ENCODE measurements at places on chromosomes 16 and 17.

DNA sequence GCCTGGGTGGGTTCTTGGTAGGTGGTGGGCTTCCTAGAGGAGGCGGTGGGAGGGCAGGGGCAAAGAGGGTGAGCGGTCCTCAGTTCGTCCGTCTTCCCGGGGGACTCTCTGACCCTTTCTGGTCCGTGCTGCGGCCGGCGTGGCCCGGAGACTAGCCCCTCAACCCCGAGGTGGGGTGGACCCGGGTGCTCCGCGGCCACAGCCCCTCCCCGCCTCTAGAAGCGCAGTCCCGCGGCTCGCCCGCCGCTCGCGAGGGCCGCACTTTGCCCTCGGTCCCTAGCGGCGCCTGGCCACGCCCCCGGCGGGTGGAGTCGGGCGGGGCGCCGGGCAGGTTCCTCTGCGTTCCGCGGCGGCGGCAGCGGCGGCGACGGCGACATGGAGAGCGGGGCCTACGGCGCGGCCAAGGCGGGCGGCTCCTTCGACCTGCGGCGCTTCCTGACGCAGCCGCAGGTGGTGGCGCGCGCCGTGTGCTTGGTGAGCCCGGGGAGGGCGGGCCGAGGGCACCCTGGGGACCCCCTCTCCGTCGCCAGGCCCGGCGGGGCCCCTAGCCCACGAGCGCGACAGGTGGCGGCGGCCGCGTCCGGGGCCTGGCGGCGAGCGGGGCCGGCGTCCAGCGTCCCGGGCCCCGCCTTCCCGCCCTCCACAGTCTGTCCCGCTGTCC, at the start of gene SYNGR2:
Gene SYNGR2 (plus strand): TSS at position 340 of the 661 bp plus-strand sequence. CDS start 36 bp downstream, at position 376.
- H3K27me3 ChIP-seq: no peaks in the 10 kb centered on the region
- H3K27ac ChIP-seq: no peak within 1 kb of the TSS
- peak; percentile 66 for DNase-seq
- no peaks in the 10 kb centered on the region for H3K4me1 ChIP-seq
- H3K4me3 ChIP-seq: peak within 1 kb of the TSS; percentile 56

DNA sequence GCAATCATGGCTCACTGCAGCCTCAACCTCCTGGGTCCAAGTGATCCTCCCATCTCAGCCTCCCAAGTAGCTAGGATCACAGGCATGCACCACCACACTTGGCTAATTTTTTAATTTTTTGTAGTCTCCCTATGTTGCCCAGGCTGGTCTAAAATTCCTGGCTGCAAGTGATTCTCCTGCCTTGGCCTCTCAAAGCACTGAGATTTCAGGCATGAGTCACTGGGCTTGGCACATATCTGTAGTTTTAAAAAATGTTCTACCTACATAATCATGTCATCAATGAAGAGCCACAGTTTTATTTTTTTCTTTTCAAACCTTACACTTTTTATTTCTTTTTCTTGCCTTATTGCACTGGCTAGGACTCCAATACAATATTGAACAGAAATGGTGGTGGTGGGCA, 33.1 kb upstream of the COL1A1 start:
- no peaks in the 10 kb centered on the region for H3K36me3 ChIP-seq
- H3K4me3 ChIP-seq: no peak overlapping the region
- peak; percentile 39 for DNase-seq
- no peak overlapping the region for H3K27ac ChIP-seq

DNA sequence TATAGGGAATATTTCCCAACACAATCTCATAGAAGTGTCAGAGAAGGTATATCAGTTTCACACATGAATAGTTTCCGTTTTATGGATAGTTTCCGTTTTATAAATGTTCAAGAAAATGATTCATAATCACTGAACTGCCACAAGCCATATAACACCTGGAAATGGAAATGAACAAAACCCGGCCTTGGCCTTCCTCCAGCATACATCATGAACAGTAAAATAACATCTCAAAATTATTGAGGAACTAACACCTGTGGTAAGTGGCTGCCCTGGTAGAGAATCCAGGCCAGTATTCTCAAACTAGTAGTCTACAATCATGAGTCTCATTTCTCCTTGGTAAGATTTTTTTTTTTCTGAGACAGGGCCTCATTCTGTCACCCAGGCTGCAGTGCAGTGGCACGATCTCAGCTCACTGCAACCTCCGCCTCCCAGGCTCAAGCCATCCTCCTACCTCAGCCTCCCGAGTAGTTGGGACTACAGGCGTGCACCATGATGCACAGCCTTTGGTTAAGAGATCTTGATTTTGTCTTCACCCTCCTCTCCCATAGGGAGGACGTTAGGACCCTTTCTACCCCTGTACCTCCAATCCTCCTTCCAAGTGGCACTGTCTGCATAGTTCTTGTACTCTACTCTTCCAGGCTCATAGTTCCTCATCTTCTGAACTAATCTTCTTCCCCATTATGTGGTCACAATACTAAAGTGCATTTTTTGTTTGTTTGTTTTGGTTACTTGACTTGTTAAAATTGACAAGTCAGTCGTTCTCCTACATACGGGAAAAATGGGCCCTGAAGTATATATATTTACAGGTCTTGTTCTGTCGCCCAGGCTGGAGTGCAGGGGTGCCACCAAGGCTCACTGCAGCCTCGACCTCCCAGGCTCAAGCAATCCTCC, 15.0 kb upstream of the RGS9 start:
- H3K4me3 ChIP-seq: peak overlapping the region; percentile 73
- no peaks in the 10 kb centered on the region for H3K36me3 ChIP-seq
- H3K27me3 ChIP-seq: peaks cover 3% of the 10 kb centered on the region
- H3K27ac ChIP-seq: no peak overlapping the region

DNA sequence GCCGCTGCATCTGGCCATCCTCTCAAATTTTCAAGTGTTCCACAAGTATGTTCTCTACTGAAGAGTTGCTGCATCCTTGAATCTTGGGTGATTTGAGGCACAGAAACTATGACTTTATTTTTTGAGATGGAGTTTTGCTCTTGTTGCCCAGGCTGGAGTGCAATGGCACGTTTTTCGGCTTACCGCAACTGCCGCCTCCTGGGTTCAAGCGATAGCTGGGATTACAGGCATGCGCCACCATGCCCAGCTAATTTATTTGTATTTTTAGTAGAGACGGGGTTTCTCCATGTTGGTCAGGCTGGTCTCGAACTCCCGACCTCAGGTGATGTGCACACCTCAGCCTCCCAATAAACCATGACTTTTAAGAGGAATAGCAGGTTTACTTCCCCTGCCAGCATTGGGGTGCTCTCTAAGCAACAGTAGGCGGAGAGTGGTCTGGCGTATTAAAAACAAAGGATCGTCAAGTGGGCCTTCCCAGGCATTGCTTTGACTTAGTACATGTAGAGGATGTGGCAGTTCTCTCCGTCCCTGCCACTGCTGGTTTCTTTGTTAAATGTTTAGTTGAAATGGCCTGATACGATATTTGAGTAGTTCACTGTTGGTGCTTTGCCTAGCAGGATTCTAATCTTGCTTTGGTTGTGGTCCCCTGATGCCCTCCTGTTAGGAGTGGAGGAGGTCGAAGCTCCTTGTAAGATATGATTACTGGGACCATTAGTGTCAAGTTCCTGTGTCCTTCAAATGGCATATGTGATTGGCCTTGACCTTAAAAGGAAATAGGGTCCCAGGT, 9.5 kb downstream of the PYCARD start:
- H3K27ac ChIP-seq: no peak overlapping the region
- H3K4me3 ChIP-seq: no peak overlapping the region
- peaks cover 93% of the 10 kb centered on the region for H3K36me3 ChIP-seq
- DNase-seq: no peak
- H3K27me3 ChIP-seq: no peaks in the 10 kb centered on the region

- H3K36me3 ChIP-seq: no peaks in the 10 kb centered on the region
- DNase-seq: peak; percentile 46
- H3K4me3 ChIP-seq: no peak overlapping the region
- no peaks in the 10 kb centered on the region for H3K27me3 ChIP-seq
- H3K27ac ChIP-seq: no peak overlapping the region
Observed at GRCh38 chr16:81632392-81633146, 146.5 kb upstream of the PLCG2 start.

Measured in GM23248 (cell line).